Hippocampal formation (tissue), 2 donors: ENCODE measurements at places on chromosomes 7 and 10.
A peak's percentile ranks its signal among the peaks of the same experiment; 100 is the strongest.

- no peak for DNase-seq
Measured at GRCh38 chr7:389911-390601, 100.1 kb downstream of the FOXL3 start.

- no peak for DNase-seq
Measured at GRCh38 chr7:103988468-103989199, 824 bp downstream of the RELN start.

DNA sequence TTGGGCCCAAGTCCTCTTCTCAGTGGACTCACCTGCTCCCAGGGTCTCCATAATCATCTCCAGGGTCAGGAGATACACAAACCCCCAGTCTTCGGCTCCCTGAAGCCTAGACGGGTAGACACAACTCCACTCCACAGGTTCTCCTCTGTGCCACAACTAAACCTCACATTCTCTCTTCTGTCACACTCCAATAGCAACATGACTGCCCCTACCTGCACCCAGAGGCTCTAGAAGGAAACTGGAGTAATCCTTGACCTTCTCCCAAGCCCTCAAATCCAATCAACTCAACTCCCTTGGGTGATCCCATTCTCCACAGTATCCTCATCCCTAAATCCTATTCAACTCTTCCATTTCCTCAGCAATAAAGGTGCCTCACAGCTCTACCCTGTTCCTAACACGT, 16.2 kb downstream of the HNRNPF start:
- DNase-seq = no peak

DNA sequence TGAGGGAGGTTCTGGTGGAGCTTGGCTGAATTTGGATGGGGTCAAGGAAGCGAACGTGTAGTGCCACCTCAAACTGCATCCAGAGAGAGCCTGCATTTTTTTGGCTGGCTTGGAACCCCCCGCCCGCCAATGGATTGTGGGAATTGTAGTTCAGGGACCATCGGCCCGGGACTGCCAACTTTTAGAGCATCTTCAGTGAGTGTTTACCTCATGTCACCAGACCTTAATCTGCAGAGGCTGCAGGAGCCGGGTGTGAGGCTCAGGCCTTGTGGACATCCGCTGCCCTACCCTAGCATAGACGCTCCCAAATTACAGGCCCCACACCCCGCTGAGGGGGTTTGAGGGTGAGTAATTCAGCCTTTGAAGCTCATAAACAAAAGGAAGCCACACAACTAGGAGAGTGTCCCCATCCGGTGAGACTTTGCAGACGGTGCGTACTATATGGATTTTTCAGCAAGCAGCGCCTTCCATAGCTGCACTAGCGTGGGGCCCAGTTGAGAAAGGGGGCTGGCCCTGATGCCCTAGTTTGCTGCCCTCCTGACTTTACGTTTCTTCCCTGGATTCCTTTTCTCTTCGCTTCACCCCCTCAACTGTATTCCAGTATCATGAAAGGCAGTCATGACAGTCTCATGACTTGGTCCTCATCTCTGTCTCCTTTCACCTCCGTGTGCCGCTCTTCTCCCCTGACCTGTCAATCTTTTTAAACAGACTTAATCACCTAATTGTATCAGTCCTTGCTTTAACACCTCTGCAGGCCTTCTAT, 717 bp downstream of the CNPY4 start:
- peak; percentile 85 for DNase-seq

GRCh38 chr7:142629588-142630260, 119.5 kb upstream of the PRSS1 start:
- no peak for DNase-seq

DNA sequence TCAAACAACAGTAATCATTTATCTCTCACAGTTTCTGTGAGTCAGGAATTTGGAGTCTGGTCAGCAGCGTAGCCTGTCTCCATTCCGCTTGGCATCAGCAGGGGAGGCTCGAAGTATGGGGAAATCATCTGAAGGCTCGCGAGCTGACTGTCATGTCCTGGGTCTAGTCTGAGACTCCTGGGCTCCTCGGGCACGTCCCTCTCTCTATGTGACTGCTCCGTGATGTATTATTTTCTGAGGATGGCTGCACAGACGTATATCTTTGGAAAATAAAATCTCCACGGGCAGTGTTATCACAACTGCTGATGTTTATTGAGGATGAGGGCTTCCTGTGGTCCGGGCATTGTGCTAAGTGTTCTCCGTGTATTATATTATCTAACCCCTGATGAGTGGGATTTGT, 23.3 kb upstream of the PCGF5 start:
- DNase-seq = no peak

DNA sequence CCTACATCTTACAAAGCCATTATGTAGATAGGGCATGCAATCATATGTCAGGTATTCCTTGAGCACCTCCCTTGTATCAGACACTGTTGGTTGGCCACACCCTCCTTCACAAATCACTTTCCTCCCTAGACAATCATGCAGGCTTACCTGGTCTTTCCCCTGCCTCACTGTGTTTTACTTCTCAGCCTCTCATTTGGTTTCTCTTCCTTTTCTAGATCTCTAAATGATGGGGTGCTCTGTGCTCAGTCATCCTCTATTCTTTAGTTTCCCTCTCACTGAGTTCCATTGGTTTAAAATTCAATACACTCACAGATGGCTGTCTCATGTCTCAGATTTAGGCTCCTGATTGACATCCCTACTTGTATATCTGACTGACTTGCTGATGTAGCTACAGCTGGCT, 31.4 kb downstream of the ANK3 start:
- DNase-seq = no peak
